ENCODE measurements at places on chromosomes 6 and 20.

DNA sequence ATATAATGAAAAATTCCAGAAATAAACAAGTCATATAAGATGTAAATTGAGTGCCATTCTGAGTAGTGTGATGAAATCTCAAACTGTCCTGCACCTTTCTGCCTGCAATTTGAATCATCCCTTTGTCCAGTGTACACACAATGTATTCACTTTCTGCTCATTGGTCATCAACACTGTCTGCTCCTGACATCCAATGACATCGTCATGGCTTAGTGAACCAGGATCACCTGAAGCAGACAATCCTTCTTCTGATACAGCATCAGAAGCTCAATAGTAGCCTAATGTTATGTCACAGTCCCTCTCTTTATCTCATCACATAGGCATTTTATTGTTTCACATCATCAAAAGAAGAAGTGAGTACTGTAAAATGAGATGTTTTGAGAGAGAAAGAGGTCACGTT is 366.3 kb downstream of the RFPL4B start:
- ATAC-seq = no peak

GRCh38 chr6:83430611-83431544 is at the start of gene ME1:
Gene ME1, minus strand, starts transcription at chr6:83431051. Its CDS starts 97 bp downstream, at chr6:83430954.
- peak; percentile 65 for ATAC-seq

GRCh38 chr6:6749702-6750491 is 161.4 kb downstream of the LY86 start:
- peak; percentile 35 for ATAC-seq

DNA sequence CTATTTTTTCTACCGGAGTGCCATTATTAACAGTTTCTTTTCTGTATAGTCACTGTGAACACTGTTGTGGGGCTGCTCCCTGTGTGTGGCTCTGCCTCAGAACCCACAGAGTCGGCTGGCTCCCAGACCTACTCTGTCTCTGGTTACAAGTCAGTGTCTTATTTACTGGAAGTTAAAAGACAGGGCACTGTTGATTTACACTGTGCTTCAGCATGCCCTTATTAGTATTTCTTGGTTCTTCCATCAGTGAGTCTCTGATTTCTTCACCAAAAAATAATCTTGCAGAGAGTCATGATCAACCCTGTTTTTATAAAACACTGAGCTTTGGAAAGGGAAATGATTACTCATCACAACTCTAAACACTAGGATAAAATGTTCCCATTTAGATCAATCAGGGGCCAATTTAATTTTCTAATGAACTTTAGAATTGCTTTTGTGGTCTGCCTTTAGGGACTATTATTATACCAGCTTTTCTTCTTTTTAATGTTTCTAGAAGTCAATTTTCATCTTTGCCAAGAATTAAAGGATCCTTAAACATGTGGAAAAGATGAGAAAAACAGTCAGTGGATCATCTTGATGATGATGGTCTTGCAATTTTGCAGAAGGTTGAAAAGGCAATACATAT is 92.6 kb downstream of the UTRN start:
- ATAC-seq = no peak

GRCh38 chr20:1174787-1175186 is 10.0 kb downstream of the TMEM74B start:
- ATAC-seq = no peak

DNA sequence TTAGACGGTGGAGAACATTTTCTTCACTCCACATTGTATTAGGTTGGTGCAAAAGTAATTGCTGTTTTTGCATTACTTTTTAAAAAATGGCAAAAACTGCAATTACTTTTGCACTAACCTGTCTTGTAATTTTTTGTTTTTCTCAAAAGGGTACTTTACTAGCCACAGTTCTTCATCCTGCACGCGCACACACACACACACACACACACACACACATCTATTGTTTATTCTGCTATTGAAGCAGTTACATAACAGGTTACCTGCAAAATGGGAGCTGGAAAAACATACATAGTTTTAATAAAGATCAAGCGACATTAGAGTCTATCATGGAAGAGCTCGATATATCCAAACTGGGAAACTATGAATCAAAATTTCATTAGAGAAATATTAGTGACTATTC is 235.2 kb downstream of the SIM1 start:
- no peak for ATAC-seq

GRCh38 chr6:121917263-121917829 is 481.9 kb downstream of the GJA1 start:
- no peak for ATAC-seq

GRCh38 chr6:7373739-7374138 is 15.8 kb downstream of the CAGE1 start:
- ATAC-seq = no peak

- no peak for ATAC-seq
Measured at GRCh38 chr6:74942130-74942529, 263.7 kb downstream of the COL12A1 start.

DNA sequence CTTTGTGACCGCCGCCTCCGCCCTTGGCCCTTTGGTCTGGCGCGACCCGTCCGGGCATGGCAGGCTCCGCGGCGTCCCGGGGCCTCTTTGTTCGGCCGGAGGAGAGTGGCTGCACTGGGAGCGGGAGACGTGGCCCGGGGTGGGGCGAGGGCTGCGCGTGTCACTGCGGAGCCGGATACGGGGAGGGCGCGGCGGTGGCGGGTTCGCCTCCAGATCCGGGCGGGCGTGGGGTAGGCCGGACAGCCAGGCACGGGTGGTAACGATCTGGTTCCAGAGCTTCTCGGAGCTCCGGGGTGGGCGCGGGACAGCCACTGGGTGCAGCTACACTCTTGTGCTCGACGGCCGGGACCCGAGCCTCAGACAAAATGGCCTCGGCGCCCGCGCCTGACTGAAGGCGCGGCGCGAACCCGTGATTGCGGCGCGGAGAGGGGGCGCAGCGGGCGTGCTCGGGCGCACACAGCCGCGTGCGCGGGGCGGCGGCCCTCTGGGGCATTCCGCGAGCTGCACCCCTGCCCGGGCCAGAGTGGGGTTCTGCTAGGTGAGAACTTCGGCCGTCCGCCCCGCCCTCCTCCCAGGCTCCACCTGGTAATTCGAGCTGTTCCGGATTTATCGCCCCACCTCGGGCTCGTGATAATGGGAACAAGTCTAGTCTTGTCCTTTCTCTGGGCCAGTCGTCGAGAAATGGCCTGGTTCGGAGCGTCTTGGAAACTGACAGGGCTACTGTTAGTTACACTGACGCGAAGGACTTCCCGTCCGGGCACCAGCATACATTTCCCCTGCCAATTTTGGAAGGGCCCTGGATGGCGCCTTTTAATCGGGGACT is 1.0 kb downstream of the LOC128125822 start:
- ATAC-seq = peak; percentile 70

DNA sequence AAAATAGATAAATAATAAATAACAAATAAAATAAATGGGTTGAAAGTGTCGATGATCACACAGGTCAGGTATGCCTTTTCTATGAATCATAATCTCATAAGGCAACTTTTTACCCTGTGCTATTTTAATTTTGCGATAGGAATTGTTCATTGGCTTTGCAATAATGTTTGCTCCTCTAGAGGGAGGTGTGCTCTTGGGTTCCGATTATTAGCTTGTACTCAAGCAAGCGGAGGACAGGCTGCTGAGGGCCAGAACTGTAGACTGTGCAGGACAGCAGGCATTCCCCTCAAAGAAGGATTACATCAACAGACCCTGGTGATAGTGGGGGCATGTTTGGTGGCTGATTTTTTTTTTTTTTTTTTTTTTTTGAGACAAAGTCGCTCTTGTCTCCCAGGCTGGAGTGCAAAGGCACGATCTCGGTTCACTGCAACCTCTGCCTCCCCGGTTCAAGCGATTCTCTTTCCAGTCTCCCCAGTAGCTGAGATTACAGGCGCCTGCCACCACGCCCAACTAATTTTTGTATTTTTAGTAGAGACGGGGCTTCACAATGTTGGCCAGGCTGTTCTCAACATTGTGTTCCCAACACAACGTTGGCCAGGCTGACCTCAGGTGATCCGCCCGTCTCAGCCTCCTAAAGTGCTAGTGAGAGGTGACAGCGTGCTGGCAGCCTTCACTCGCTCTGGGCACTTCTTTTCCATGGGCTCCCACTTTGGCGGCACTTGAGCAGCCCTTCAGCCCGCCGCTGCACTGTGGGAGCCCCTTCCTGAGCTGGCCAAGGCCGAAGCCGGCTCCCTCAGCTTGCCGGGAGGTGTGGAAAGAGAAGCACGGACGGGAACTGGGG is 35.6 kb downstream of the RIOK1 start:
- ATAC-seq = no peak

- ATAC-seq = no peak
Measured at GRCh38 chr20:47281376-47281775, 75.1 kb downstream of the ZMYND8 start.

DNA sequence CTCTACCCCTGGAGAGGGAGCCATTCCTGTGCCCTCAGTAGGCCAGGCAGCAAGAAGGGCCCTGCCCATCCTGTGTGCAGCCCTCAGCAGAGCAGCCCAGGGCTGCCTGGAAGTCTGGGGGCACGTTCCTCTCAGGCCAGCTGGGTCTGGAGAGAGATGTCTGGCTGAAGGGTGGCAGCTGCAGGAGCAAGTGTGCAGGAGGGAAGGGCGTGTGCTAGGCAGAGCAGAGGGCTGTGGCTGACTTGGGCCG is 62.7 kb downstream of the NOL4L start:
- ATAC-seq = peak; percentile 22

- no peak for ATAC-seq
Measured at GRCh38 chr6:132333639-132334520, 67.4 kb downstream of the MOXD1 start.

GRCh38 chr20:12644461-12644860 is 364.3 kb upstream of the SPTLC3 start:
- no peak for ATAC-seq

- no peak for ATAC-seq
Measured at GRCh38 chr6:107264357-107264840, 149.1 kb upstream of the BEND3 start.

- no peak for ATAC-seq
Measured at GRCh38 chr6:4895971-4896370, 107.9 kb downstream of the RPP40 start.

DNA sequence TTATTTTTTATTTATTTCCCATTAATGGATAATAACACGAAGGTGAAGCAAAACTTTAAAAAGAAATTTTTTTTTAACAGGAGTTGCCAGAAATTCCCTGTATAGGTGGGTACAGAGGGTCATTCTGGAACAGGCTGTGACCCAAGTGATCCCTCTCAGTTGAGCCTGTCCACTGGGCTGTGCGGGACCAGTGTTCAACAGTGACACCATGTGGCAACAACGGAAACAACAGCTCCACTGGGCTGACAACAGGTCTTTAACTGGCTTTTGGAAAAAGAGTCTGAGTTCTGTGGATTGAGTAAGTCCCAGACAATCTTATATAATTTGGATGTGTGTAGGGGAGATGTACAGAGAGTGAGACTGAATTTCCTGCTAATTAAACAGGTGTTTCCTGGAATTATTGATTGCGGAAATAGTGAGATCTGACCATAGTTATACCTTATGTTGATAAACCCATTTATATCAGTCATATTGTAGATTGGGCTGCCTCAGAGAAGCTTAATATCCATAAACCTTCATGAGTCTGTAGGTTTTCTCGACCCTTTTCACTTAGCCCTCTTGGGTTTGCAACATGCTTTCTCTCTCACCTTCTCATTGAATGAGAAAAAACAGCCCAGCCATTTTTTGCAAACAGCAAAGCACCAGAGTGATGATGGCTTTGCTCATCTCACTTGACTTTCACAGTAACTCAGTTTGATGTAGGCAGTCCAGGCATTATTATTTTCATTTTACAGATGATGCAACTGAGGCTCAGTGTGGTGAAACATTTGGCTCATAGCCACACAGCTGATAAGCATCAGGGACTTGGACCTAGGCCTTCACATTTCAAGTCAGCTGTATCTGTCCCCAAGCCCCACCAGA is 17.5 kb downstream of the KIAA1755 start:
- no peak for ATAC-seq

GRCh38 chr6:138688580-138688979 is 85.0 kb upstream of the CCDC28A start:
- no peak for ATAC-seq

DNA sequence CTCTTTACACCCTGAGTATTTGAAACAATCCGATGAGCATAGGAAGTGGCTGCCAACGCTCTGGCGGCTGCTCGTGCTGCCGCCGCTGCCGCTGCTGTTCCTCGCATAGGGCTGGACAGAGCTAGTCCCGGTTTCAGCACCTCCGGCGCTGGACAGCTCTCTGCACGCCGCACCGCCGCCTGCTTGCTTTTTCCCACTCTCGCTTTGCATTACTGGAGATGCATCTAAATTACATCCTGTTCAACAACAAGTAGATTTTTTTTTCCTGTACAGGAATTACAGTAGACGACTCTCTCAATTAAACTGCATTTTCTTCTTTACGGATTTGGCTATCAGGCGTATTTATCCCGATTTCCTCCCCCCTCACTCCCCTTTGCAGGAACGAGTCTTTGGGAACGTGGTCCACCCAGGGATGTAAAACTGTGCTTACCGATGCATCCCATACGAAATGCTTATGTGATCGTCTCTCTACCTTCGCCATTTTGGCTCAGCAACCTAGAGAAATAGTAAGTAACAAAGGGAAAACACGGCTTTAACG is 563.8 kb downstream of the LMBRD1 start:
- ATAC-seq = no peak

GRCh38 chr6:50141100-50141499 is 91.4 kb upstream of the DEFB112 start:
- no peak for ATAC-seq

GRCh38 chr20:57667924-57668782 is 41.7 kb downstream of the PMEPA1 start:
- no peak for ATAC-seq

GRCh38 chr20:17439616-17440296 is 91.4 kb downstream of the BFSP1 start:
- no peak for ATAC-seq

DNA sequence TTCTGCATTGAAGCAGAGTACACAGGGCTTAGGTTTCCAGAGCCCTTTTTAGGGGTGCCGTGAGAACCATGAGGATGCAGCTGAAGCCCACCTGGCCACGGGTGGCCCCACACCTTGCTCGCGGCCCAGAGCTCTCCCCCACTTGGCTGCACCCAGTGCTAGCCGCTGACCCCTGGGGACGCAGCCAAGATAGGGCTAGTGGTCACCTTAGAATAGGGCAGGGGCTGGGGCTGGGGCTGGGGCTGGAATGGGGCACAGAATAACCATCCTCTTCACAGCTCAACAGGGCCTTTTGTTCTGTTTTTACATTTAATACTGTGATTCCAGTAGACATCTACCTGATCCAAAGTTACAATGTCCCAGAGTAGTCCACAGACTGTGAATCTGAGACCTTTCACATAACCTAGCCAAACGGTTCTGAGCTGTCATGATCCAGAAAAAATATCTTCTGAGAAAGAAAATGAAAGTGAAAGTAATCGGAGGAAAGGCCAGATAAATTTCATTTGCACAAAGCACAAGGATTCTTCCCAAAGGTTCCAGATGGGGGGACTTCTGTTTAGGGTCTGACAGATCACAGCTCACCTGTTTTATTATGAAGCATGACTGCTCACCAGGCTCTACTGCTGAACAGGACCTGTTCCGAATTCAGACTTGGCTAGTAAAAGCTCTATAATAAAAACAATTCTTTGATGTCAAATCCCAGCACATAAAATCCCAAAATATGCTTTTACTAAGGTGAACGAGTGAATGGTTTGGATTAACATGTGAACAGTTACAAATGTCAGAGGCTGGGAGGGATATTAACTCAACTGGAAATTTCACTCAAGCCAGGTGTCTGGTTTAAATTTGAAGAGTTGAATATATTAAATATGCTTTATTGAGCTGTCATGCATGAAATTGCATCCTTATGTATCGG is 401.9 kb downstream of the THBS2 start:
- no peak for ATAC-seq

GRCh38 chr6:39791850-39792539 is at the start of gene DAAM2:
Gene DAAM2, plus strand, starts transcription at chr6:39792376. Its CDS starts 63,927 bp downstream, at chr6:39856303.
- ATAC-seq = no peak

GRCh38 chr20:18738055-18738454 is 75.5 kb upstream of the SCP2D1 start:
- ATAC-seq = no peak
